ENCODE measurements at places on chromosomes 13 and 19.
A peak's percentile ranks its signal among the peaks of the same experiment; 100 is the strongest.

DNA sequence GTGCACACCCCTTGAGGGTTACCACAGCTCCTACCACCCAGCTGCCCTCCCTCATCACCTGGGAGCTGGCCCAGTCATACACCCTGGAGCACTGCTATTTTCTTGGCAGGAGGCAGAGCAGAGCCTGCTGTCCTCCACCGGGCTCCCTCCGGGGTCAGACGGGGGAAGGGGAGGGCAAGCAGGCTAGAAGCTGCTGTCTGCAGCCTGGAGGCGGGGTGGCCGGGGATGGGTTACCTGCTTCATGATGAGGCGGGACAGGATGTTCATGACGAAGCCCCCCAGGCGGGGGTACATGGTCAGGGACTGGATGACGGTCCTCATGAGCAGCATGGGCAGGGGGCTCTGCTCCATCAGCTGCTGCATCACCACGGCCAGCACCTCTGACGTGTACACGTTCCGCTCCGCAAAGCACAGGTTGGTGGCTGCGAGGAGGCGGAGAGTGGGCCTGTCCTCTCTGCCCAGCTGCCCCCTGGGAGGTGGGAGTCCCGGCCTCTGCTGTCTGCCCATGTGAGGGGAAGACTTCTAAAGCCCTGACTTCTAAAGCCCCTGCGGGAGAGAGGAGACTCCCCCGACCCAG, 2.7 kb upstream of the RSPH6A start:
- peak; percentile 31 for DNase-seq

DNA sequence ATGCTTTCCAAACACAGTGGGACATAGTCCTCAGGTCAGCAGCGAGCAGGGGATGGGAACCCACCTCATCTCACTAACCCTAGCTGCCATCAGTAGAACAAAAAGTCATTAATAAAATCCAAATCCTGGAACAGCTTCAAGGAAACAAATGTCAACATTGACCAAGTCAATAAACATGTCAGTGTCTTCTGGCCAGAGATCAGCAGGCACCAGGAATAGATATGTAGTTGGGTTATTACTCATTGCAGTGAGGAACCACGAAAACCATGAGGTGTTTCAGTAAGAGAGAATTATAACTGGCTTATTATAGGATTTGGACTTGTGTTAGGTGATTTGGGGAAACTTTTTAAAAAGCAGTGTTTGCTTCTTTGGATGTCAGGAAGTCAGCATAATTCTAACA, 17.1 kb upstream of the CD33 start:
- no peak for DNase-seq

DNA sequence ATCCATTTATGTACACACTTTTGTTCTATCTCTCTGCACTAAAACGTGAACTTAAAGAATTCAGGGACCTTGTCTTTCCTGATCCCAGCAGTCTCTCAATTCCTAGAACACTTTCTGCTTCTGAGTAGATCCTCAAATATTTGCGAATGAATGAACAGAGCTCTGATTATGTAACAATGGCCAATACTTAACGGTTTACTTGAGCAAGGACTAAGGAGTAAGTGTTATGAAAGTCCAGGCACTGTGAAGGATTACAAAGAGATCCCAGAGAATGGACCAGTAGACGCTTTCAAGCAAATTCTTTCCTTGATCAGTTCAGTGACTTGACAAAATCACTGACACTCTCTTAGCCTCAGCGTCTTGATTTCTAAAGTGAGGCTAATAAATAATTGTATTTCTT, 514.5 kb upstream of the KLHL1 start:
- DNase-seq, result no peak

DNA sequence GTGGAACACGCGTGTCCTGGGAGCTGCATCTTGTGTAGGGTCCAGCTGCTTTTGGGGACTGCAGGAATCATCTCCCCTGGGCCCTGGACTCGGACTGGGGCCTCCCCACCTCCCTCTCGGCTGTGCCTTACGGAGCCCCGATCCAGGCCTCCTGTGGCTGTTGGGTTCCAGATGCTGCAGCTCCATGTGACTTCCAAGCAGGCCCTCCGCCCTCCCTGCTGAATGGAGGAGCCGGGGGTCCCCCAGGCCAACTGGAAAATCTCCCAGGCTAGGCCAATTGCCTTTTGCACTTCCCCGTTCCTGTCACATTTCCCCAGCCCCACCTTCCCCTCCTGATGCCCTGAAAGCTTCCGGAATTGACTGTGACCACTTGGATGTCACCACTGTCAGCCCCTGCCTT, 6.2 kb upstream of the PGLS start:
- DNase-seq, result no peak

DNA sequence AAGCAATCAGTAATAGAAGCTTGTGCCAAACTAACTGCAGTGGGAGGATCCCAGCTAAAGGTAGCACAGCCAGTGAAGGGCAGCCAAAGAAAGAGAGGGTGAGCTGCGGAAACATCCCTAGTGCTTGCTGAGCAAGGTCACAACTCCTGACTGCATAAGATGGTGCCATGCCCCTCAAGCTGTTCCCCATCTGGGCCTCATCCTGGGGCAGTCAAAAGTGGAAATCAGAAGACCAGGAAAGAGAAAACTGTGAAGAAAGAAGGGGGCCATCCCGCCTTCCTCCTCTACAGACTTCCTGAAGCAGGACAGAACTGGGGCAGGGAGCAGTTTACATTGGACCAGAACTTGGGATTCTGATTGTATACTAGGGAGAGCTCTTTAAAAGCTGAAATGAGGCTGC, 159.2 kb downstream of the TNFSF13B start:
- no peak for DNase-seq

GRCh38 chr13:111663953-111664421, 343.5 kb downstream of the TEX29 start:
- DNase-seq, result no peak

GRCh38 chr13:34842466-34842865, 99.6 kb upstream of the NBEA start:
- DNase-seq, result no peak

DNA sequence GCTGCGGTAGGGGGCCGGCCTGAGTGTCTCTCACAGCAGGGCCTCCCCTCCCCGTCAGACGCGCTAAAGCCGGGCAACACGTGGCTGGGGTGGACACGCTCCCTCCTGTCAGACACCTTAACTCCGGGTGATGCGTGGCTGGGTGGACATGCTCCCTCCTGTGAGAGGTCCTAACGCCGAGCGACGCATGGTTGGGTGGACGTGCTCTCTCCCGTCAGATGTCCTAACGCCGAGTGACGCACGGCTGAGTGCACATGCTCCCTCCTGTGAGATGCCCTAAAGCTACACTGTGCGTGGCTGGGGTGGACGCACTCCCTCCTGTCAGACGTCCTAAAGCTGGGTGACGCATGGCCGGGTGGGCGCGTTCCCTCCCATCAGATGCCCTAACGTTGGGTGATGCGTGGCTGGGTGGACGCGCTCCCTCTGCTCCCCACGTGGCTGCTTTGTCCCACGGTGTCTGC, 126.1 kb upstream of the MCF2L start:
- DNase-seq, result no peak

GRCh38 chr13:38090913-38091312, 221.3 kb upstream of the TRPC4 start:
- no peak for DNase-seq

GRCh38 chr19:51064534-51065220, at the start of gene KLK13:
Gene KLK13, minus strand, starts transcription at chr19:51065092. Its CDS starts 25 bp downstream, at chr19:51065067.
- no peak for DNase-seq

DNA sequence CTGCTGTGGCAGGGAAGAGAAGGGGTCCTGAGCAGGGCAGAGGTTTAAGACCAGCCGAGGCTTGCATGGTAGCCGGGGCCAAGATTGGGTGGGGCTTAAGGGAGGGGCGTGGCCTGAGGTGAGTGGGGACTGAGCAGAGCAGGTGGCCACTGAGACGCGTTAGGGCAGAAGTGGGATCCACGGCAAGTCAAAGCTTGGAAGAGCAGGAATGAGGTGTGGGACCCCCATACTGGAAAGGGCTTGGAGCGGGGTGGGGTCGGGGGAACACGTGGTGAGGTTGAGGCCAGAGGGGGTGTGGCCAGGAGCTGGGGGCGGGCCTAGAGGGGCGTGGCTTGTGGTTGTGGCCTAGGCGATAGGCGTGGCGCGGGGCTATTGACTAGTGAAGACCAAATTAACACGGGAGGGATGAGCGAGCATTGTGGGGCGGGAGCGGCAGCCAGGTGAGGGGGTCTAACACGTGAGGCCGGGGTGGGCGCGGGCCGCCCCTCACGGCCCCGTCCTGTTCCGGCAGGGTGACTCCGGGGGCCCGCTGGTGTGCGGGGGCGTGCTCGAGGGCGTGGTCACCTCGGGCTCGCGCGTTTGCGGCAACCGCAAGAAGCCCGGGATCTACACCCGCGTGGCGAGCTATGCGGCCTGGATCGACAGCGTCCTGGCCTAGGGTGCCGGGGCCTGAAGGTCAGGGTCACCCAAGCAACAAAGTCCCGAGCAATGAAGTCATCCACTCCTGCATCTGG, 3.3 kb downstream of the CFD start:
- peak; percentile 80 for DNase-seq

DNA sequence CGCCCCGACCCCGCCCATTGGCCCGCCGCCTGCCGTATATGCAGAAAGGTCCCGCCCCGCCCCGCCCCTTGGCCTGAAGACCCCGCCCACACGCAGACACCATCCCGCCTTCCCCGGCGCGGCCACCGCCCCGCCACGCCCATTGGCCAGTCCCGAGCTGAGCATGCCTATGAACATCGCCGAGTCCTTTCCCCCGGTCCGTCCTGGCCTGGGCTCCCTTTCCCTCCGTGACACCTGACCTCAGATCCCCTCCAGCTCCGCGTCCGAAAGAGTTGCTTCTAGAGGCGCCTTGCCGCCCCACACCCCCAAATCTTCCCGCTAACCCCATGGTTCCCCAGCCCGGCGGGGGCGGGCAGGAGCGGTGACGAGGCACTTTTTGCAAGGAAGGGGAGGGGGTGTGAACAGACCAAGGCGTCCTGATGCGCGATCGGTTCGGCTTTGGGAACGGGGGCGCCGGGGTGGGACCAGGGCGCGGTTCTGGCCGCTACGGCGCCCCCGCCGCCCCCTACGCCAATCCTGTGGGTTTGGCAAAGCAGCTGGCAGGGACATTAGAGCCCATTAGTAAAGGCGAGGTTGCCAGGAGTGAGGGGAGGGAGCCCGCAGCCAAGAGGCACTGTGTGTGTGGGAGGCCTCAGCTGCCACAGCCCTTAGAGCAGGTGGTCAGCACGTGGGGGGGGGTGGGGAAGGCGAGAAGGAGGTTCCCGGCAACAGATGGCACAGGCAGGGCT, 406 bp upstream of the NUMBL start:
- DNase-seq, result peak; percentile 86

GRCh38 chr13:73231471-73231870, 172.7 kb downstream of the KLF5 start:
- no peak for DNase-seq

- DNase-seq, result no peak
These were observed 18.9 kb upstream of the SLC35E1 start for GRCh38 chr19:16590876-16591802.

DNA sequence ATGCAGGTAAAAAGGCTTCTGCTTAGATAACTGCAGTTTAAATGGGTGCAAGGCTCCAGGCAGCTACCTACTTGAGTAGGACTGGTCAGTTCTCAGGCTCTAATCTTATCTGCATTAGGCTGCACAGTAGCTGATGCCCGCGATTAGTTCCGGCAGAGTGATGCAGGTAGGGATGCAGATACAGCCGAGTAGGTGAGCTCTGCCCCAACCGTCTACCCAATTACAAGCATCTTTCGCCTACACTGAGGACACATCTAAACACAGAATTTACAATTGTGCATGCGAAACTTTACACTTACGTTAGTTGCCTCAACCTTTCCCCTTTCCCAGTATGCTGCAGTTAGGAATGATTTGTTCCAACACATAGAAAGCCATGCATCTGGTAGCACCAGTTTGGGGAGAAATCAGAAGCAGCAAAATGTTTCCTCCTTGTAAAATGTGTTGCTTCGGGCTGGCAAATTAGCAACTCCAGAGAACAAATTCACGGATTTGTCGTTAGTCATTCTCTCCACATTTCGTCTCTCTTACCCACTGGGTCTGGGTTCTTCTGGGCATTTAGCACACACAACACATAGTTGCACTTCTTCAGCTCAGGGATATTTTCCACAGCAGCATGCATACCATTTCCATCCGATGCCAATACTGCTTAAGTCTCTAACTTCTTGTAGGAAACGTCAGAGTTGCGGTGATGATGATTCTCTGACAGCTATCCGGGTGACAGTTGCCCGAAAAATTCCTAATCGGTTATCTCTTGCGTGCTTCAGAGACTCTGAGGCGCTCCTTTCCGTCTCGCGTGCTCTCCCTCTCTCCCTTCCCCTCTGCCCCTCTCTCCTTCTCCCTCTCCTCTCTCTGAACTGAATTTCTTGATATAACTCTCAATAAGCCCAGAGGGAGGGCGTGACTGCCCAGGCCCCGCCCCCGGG, at the start of gene PCDH9:
TSS of gene PCDH9 (minus strand) at position 856 of the 923 bp plus-strand sequence. CDS start 1,896 bp downstream, outside the sequence.
- peak; percentile 4 for DNase-seq

DNA sequence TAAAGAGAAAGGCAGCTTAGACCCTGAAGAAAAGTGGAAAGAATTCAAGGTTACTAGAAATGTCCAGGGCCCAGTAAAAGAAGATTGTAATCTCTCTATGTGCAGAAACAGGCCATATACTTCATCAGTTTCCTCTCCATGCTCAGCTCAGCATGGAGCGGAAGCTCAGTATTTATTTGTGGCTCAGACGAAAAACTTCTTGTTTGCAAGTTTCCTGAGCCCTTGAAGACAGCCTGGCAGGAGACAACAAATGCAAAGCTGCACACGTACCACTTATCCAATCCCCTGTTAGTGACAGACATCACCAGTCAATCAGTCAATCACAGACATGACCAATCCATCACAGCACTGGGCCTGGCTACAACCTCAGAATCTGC, 8.1 kb upstream of the KLF2 start:
- no peak for DNase-seq

- DNase-seq, result no peak
These were observed 664 bp downstream of the MAST3 start for GRCh38 chr19:18097993-18098890.

- DNase-seq, result no peak
These were observed 453.3 kb downstream of the TSHZ3 start for GRCh38 chr19:30895946-30896345.

Data from stimulated activated naive CD8-positive, alpha-beta T cell treated with anti-CD3 and anti-CD28 coated beads, Interleukin-15, amount 100 ng/mL, for 72 hours (primary cell).